ENCODE measurements at places on chromosomes 5 and 9. TPM values are rescaled to one million over a fixed set of nuclear protein-coding genes. Genes with fewer than 3 reads are reported as not detected.

TAS2R1 gene
- total RNA-seq: not detected

GRCh38 chr9:72703574-72703973 is 182.2 kb downstream of the TMC1 start:
- H3K27me3 ChIP-seq: no peaks in the 10 kb centered on the region
- H3K4me1 ChIP-seq: no peaks in the 10 kb centered on the region
- H3K27ac ChIP-seq: no peak overlapping the region

GRCh38 chr5:168976311-168976970 is 324.5 kb downstream of the SLIT3 start:
- no peaks in the 10 kb centered on the region for H3K36me3 ChIP-seq
- DNase-seq: no peak
- H3K27ac ChIP-seq: no peak overlapping the region

C8G gene
- not detected for total RNA-seq

- DNase-seq: no peak
- peaks cover 7% of the 10 kb centered on the region for H3K27me3 ChIP-seq
- no peak overlapping the region for H3K4me3 ChIP-seq
- H3K36me3 ChIP-seq: no peaks in the 10 kb centered on the region
- no peak overlapping the region for H3K27ac ChIP-seq
Observed at GRCh38 chr5:6544561-6544935, 88.3 kb downstream of the NSUN2 start.

PAIP1 gene
- 42.9 TPM for total RNA-seq

DNA sequence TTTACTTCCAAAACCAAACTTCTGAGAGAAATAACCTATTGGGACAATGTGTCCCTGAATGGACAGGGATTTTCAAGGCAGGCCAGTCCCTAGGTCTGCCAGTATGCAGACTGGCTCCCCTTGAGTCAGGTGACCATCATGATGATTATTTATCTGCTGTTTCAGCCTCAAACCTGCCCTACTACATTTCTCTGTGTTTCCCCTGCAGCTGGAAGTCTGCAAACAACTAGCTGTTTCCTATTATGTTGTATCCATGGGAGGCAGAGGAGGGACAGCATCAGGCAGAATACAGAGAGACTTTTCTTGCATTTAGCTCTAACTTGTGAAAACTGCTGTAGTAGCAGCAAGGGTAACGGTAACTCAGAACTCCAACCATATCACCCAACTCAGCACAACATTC is 36.2 kb upstream of the IFNK start:
- DNase-seq: no peak
- H3K27me3 ChIP-seq: no peaks in the 10 kb centered on the region
- no peak overlapping the region for H3K27ac ChIP-seq
- H3K4me3 ChIP-seq: no peak overlapping the region

DNA sequence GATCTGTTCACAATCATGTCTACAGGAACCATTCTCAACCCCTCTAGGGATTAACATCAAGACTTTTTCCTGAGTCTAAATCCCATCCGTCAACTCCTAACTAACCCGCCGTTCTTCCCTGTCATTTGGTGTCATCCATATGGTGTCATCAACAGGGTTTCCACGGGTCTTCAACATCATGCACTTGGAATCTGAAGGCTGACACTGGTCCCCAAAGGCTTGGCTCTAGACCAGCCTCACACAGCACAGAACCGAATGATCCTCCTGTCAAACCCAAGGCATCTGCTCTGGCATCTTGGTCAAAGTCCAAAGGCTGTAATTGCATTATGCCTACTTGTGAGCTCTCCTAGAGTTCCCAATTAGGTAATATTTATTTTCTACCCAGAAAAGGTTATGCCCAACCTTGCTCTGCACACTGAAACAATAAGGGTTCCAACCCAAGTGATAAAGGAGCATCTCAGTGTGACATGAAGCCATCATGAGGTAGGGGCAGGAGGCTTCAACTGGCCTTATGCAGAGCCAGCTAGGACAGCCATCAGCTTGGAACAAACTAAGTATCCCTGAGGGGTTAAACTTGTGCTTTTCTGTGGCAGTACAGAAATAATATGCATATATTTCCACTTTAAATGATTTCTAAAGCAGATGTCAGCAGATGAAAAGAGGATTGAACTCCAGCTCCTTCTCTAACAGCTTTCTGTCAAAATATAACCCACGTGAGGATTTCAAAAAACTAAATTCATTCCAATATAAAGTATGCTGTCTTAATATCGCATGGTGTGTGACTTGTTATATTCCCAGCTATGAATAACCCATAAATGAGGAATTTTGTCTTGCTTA is 13.9 kb downstream of the ENC1 start:
- H3K27ac ChIP-seq: no peak overlapping the region
- H3K36me3 ChIP-seq: no peaks in the 10 kb centered on the region
- H3K4me1 ChIP-seq: peaks cover 23% of the 10 kb centered on the region
- no peak for DNase-seq

DNA sequence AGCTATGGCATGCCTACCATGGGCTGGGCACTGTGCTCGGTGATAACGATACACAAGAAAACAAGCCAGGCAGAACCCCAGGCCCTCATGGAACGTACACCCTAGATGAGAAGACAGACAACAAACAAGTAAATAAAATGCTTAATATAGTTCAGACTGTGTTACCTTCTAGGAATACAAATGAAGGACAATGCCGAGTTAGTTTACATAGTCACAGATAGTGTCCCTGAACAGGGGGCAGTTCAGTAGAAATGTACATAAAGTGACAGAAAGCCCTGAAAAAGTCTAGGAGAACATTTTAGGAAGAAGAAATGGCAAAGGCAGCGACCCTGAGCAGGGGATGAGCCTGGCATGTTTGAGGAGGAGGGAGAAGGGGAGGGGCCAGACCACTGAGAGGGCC is 21.7 kb downstream of the SLC22A5 start:
- peaks cover 58% of the 10 kb centered on the region for H3K4me1 ChIP-seq
- no peak overlapping the region for H3K4me3 ChIP-seq
- H3K36me3 ChIP-seq: peaks cover 2% of the 10 kb centered on the region
- no peaks in the 10 kb centered on the region for H3K27me3 ChIP-seq
- H3K27ac ChIP-seq: no peak overlapping the region
- no peak for DNase-seq

ARHGEF39 gene
- total RNA-seq: 30.4 TPM
